Pons (tissue), 1 donor: ENCODE measurements at places on chromosomes 12 and 14.

DNA sequence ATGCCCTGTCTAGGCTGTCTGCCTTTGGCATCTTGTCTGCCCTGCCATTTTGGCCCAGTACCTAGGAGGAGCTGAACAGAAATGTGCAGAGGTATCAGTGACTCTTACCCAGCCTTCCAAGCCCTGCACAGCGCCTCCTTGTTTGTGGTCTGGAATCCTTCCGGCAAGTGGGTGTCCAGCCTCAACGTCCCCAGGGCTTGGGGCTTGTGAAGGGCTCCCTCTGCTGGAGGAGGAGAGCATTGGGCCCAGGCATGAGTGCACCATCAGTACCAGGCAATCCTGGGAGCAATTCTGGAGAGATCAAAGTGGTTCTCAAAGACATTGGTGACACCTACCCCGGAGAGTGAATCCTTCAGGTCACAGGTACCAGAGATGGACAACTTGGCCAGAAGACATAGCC lies 2.4 kb upstream of the TCL1B start:
- DNase-seq = no peak

- no peak for DNase-seq
These were observed 786 bp upstream of the PFKM start for GRCh38 chr12:48118284-48118871.

- DNase-seq = no peak
These were observed 544.2 kb downstream of the FOXG1 start for GRCh38 chr14:29310757-29311156.

DNA sequence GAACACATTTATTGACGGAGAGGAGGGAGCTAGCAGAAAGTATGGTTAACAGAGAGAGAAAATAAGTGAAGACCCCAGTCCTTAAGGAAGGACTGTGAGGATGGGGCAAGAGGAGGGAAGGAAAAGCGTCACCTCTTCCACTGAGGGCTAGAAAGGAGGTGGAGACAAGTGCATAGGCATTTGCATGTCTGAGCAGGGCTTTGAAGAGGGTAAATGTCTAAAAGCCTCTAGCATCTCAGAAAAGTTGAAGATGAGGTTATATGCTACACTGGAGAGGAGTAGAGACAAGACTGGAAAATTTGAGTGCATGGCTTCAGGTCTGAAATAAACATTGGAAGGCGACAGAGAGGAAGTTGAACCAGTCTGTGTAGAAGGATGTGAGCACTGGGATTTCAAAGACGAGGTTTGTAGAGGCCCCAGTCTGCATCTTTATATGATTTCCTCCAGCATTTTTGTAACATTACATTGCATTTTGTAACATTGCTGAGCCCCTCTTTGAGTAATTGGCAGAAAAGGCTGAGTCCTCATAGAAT lies 98.5 kb upstream of the IFNG-AS1 start:
- no peak for DNase-seq

DNA sequence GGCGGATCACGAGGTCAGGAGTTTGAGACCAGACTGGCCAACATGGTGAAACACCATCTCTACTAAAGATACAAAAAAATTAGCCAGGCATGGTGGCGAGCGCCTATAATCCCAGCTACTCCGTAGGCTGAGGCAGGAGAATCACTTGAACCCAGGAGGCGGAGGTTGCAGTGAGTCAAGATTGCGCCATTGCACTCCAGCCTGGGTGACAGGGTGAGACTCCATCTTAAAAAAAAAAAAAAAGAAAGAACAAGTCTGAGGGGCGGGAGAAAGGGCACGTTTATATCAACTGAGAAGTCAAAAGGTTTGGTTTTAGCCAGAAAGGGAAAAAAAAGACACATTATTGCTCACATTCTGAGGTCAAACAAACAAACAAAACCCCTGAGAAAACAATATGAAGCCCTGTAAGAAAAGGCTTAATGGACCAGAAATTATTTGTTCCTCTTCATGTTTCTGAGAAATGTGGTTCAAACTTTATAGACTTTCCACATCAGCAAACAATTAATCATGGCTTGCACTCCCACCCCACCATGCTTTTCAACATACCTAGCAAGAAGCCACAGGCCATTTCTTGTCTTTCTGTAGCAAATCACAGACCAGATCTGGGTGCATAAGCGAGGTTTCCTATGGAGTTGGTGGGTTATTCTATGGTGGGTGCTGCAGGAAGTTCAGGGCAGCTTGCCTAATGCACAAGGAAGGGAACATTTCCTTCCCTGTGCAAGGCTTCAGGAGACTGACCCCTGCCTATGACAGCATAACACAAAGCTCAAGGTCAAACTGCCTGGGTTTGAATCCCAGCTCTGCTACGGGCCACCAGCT lies 80.1 kb downstream of the SSPN start:
- no peak for DNase-seq

- no peak for DNase-seq
These were observed 27.1 kb downstream of the KRT18 start for GRCh38 chr12:52975820-52976573.

- peak; percentile 62 for DNase-seq
These were observed 89.2 kb upstream of the CLMN start for GRCh38 chr14:95408731-95409476.

- DNase-seq = no peak
These were observed 3.6 kb upstream of the NUDT4 start for GRCh38 chr12:93373961-93374656.

DNA sequence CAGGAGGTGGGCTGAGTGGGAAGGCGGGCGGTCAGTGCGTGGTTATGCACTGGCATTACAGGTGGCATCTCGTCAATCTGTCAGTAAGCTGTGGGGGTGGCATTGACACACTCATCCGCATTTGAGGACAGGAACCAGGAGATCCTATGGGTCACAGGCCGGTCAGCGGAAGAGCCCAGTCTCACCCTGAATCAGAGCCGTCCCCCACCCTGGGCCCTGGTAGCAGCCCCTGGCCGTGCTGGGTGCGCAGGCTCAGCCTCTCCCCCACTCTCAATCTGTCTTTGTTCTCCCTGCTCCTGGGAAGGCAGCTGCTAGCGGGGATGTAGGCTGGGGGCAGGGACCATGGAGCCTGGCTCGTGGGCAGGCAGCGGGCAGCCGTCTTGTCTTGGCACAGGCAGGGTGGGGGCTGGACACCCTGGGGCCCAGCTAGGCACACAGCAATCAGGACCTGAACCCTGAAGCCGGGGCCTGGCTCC lies 5.1 kb downstream of the INF2 start:
- peak; percentile 94 for DNase-seq

- no peak for DNase-seq
These were observed 14.3 kb upstream of the SLC10A1 start for GRCh38 chr14:69811227-69811867.

- DNase-seq = no peak
These were observed 27.3 kb downstream of the SPTLC2 start for GRCh38 chr14:77589099-77589498.

DNA sequence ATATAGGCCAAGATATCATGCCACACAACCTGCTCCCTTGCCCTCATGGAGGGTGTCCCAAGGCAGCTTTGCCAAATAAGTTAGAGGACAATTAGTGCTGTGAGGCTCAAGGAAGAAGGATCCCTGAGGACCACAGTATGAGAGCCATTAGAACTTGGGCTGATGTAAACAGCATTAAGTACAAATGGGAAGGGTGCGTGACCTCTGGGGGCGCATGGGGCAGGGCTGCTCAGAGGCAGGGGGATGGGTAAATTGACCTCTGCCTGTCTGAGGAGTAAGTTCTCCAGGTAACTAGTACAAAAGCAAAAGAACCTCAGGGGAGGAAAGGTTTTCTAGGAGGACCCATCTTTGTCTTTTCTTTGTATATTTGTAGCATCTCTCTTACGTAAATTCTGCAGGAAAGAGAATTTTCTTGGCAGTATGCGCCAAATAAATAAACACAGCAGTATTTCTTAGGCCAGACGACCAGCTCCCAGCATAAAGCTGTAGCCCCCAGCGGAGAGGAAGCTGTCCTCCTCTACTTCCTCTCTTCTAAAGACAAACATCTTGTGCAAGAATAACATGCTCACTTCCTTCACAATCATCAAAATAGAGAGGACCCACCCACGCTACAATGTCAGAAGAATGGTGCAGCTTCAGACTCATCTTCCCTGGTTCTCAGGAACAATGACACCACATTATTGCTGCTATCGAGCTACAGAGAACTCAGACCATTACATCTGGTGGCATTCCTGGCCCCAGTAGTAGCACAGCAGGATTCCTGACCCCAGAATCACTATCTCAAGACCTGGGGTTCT lies 16.4 kb upstream of the VWF start:
- peak; percentile 89 for DNase-seq

DNA sequence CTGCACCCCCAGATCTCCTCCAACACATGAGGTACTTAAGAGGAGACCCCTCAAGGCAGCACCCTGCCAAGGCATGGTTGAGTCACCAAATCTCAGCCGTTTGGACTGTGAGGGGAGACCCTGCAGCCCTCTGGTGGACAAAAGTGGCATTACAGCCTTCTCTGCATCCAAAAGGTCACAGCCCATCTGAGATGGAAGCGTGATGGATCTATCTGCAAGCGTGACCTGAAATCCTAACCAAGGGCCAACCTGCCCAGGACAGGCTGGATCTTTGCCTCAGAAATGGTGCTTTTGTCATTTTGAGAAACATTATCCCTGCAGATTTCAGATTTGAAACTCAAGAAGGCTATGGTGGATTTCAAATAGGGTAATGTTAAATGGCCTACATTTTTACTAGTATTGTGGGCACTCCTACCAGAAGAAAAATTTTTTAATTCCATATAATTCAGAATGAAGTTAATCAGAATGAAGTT lies 23.7 kb upstream of the DHRS4 start:
- peak; percentile 69 for DNase-seq

- DNase-seq = no peak
These were observed 37.8 kb upstream of the ATF7IP start for GRCh38 chr12:14327711-14328110.

GRCh38 chr14:79614448-79614847 lies 596.9 kb downstream of the DIO2 start:
- peak; percentile 76 for DNase-seq

DNA sequence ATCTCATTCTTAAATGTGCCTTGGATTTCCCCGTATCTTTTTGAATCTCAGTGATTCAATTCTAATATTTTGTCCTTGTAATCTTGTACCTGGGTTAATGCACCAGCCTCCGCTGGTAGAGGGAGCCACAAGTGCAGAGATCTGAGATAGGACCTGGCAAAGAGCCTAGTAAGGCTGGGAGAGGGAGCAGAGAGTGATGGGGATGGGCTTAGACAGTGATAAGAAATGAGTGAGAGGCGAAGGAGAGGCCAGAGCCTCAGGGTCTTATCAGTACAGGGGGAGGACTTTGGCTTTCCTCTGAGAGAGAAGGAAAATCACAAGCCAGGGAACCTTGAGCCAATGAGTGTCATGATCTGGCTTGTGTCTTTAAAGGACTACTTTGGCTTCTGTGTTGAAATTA lies 30.5 kb upstream of the LMNTD1 start:
- peak; percentile 38 for DNase-seq

DNA sequence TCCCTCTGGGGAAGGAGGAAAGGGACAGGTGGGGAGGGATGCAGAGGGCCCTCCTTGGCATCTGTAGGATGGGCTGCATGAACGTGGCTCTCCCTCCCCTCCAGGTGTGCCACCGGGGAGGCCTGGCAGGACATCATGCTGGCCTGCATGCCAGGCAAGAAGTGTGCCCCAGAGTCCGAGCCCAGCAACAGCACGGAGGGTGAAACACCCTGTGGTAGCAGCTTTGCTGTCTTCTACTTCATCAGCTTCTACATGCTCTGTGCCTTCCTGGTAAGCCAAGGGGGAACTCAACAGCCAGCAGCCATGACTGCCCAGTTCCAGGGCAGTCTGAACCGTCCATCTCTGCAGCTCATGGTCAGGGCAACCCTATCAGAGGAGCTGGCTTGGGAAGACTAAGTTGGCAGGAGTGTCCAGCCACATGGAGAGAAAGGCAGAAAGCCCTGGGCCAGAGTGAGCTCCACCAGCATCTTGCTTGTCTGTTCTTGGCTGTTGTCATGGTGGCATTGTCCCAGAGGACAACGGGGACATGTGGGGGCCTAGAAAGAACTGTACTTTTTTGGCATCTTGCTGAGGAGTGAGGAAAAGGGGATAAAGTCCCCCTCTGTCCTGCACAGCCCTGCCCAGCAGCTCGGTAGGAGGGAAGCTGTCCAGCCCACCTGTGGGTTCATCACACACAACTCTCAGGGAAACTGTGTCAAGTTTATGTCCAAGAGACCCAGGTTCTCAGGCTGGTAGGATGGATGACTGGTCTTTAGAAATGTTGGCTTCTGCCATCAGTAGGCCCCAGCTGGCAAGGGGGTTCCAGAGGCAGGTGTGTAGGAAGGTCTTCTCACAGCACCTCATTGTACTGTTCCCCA lies 129.8 kb upstream of the FKBP4 start:
- no peak for DNase-seq

- no peak for DNase-seq
These were observed 717.6 kb downstream of the FSCB start for GRCh38 chr14:43789458-43789857.

GRCh38 chr14:30849354-30849753 lies 25.0 kb upstream of the COCH start:
- DNase-seq = no peak

- DNase-seq = no peak
These were observed 11.8 kb upstream of the GPR132 start for GRCh38 chr14:105076805-105077648.

DNA sequence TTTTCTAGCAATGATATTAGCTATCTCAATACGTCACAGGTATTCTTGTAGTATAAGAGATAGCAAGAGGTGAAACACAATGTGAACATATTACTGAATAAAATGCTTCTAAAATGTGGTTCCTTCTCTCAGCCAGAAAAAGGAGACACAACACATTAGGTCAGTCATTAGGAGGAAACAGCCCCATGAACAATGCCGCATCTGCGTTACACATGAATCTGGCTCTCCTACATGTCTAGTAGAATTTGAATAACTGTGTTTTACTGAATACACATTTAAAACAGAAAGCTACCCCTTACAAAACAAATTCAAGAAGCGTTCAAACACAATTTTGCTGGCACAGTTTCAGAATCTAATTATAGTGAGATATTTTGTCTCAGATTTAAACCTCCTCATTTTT lies 51.6 kb downstream of the EFCAB11 start:
- DNase-seq = no peak

DNA sequence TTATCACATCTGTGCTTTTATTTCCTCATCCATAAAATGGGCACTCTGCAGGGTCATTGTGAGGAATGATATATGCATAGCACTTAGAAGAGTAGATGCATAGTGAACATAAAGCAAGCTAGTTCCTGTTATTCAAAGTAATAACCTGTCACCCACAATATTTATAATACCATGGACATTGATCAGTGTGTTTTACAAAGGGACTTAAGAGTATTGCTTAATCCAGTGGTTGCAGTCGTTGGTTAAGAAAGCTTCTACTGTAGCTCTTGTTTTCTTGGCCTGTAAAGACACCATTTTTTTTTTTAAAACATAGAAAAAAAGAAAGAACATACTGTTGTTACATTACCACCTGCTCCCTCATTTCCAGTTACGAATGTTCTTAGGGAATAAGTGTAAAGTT lies 13.1 kb downstream of the METAP2 start:
- no peak for DNase-seq

- no peak for DNase-seq
These were observed 13.8 kb downstream of the PCBP2 start for GRCh38 chr12:53465679-53466078.

DNA sequence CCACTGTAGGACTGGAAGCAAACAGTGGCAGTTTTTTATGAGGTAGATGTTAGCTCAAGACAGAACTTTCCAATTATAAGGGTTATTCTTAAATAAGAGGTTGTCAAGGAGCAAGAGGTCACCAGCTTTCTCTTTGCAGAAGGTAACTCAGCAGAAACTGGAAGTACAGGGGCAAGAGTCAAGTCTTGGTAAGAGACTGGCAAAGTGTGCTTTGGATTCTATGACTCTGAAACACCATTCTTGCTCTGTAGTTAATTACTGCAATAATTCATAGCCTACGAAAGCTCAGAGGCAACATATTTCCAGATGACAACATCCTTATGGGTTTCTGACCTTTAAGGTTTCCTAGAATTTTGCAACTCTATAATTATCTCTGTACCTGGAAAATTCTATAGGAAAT lies 51.3 kb downstream of the RMST start:
- DNase-seq = no peak
